ENCODE measurements at places on chromosomes 6 and 20.

GRCh38 chr6:41694815-41695526 lies 40.4 kb downstream of the TFEB start:
- H3K27ac ChIP-seq = no peak overlapping the region
- H3K4me1 ChIP-seq = no peaks in the 10 kb centered on the region
- no peaks in the 10 kb centered on the region for H3K27me3 ChIP-seq

- H3K27ac ChIP-seq = no peak overlapping the region
- no peaks in the 10 kb centered on the region for H3K36me3 ChIP-seq
- no peak for DNase-seq
- H3K4me1 ChIP-seq = no peaks in the 10 kb centered on the region
- no peaks in the 10 kb centered on the region for H3K27me3 ChIP-seq
Observed at GRCh38 chr20:46930640-46931339, 36.1 kb downstream of the EYA2 start.

GRCh38 chr6:93848031-93848742 lies 428.8 kb upstream of the EPHA7 start:
- H3K4me3 ChIP-seq = no peak overlapping the region
- no peaks in the 10 kb centered on the region for H3K36me3 ChIP-seq
- no peak overlapping the region for H3K27ac ChIP-seq
- no peak for DNase-seq

DNA sequence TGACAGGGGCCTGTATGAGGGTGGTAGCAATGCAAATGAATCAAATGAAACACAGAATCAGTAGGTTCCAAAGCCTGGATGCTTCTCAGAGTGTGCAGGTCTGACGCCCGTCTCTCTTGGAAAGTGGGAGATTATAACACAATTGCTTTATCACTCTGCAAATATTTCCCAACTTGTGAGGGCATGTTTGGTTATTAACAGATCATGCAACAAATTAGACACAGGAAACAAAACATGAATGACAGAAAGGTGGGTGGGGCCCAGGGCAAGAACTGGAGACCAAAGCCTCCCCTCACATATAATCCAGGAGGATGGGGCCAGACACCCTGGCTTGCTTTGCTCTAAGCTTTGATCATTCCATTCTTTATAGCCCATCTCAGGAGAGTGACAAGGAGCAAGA lies 108.6 kb upstream of the MRPS10 start:
- no peaks in the 10 kb centered on the region for H3K27me3 ChIP-seq
- no peaks in the 10 kb centered on the region for H3K36me3 ChIP-seq
- no peak overlapping the region for H3K4me3 ChIP-seq
- peaks cover 12% of the 10 kb centered on the region for H3K4me1 ChIP-seq
- DNase-seq = no peak

GRCh38 chr6:38604700-38605099 lies 35.0 kb downstream of the BTBD9 start:
- no peaks in the 10 kb centered on the region for H3K27me3 ChIP-seq
- H3K36me3 ChIP-seq = no peaks in the 10 kb centered on the region
- peaks cover 6% of the 10 kb centered on the region for H3K4me1 ChIP-seq
- H3K27ac ChIP-seq = no peak overlapping the region
- no peak for DNase-seq
- no peak overlapping the region for H3K4me3 ChIP-seq

GRCh38 chr6:32329141-32329540 lies 42.6 kb downstream of the TSBP1 start:
- H3K4me1 ChIP-seq = no peaks in the 10 kb centered on the region
- H3K4me3 ChIP-seq = no peak overlapping the region
- DNase-seq = no peak
- no peak overlapping the region for H3K27ac ChIP-seq
- no peaks in the 10 kb centered on the region for H3K27me3 ChIP-seq

Measured in Panc1 (cell line).